ENCODE measurements at places on chromosomes 16 and 17. TPM values are rescaled to one million over a fixed set of nuclear protein-coding genes. Genes with fewer than 3 reads are reported as not detected.

- DNase-seq = no peak
These were observed 14.3 kb downstream of the CYTH1 start for GRCh38 chr17:78767806-78768205.

DNA sequence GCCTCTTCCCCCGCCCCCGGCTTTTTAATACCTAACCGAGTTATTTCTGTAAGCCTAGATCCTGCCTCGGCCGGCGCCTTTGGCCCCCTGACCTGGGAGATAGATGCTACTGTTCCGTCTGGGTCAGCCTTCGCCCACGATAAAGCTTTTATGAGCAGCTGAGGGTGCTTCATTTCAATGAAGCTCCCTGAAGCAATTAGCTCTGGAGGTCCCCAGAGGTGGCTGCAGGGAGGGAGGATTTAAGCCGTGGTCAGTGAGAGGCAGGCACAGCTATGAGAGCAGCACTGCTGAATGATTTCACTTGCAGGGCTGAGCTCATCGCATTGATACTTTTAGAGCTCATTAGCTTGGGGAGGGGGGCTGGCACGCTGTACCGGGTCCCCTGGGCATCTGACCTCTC is 89.4 kb downstream of the RPA1 start:
- DNase-seq = no peak

DNA sequence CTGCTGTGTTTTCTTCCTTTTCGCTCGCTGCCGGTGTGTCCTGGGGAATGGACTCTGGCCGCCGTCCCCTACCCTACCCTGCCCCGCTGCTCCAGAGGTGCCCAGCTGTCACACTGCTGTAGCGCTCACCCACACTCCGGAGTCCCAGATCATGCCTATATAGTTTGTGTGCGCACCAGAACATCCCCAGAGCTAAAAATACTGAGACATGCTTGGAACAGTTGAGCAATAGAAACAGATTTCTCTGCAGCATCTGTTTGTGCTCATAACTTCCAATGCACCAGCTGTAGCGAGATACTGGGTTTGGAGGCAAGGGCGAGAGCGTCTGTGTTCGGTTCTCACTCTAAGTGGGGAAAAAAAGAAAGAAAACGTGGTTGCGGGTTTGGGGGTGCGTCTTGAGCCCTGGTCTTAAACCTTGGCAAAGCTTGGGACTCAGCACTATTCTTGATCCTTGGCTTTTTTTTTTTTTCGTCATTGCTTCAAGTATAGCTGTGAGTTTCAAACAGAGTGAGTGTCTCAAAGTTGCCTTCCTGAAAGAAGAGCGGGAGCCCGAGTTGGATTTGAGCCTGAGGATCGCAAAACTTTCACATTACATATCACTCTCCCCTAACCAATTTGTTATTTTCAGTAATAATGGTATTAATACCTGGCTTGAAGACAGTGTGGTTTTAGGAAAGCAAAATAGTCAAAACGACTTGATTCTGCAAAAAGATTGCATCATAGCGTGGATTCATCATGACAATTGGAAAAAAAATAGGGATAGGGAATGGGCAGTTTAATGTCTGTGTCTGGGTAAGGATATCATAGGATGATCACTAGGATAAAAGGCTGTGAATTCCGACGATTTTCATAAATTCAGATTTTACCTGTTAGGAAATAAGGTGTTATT is 621 bp downstream of the KCNJ2 start:
- no peak for DNase-seq

DNA sequence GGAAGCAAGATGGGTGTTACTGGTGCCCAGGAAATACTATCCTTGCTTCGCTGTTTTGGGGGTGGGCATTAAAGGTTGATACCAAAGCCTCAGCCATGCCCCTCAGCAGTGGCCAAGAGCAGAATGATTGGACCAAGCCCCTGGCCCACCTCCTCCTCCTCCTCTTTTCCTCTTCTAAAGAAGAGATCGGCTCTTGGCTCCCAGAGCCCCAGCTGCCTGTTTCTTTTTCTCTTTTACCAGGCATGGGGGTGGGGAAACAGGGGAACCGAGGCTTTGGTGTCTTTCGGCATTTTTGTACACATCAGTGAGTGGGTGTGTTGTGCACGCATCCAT is 5.8 kb downstream of the THRA start:
- DNase-seq = no peak

DNA sequence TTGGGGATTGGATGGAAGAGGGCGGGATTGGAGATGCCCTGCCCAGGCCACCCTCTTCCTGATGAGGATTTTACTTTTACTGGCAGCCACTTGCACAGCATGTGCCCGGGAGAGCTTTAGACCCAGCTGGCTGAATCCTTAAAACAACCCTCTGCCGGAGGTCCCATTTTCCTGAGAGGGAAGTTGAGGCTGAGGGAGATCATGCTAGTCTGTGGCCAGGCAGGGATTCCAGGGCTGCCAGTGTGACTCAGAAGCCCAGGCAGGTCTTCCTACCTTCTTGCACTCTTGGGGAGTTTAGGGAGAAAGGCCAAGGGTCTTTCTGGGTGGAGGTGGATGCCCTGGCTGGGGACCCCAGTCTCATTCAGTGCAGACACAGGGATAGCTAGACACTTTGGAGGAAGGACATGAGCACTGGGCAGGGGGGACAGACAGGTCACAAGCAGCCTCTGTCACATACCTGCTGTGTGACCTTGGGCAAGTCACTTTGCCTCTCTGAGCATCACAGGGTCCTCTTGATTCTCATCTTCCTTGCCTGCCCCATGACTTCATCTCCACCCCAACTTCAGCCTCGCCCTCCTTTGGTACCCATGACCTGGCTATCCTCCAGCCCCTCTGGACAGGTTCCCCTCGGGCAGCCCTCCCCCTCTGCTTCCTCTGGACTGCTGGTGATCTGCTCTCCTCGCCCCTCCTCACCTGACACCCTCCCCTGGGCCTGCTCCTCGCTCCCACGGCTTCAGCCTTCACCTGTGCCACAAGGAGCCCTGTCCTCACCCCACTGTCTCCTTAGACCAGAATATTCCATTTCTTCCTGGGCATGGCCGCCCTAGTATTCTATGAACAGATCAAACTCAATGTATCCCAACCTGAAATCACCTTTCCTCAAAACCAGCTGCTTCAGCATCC is 11.3 kb upstream of the DCAF7 start:
- no peak for DNase-seq

KRT222 gene
- not detected for polyA plus RNA-seq

DNA sequence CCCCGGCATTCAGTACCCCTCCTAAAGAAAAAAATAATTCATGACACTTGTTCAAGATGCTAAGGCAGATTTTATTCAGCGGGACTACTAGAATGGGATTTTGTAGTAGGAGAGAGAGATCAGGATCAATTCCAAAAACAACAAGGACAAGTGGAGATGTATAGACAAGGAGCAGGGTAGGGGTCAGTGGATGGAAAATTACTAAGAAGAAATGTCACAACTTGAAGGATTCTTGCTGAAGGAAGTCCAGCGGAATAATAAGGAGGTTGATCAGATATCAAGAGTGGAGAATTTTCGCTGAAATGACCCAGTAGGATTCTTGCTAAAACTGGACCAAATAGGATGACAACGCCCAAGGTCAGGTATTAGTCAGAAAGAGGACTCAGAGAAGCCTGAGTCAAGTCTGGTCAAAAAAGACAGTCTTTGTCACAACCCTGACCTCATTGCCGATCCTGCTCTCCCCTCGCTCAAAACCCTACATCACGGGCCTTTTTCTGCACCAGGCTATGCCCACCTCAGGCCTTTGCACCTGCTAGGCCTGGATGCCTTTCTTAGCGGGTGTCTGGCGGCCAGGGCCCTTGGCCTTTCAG is 36.9 kb downstream of the MMD start:
- no peak for DNase-seq

PLA2G10 gene
- not detected for polyA plus RNA-seq

DNA sequence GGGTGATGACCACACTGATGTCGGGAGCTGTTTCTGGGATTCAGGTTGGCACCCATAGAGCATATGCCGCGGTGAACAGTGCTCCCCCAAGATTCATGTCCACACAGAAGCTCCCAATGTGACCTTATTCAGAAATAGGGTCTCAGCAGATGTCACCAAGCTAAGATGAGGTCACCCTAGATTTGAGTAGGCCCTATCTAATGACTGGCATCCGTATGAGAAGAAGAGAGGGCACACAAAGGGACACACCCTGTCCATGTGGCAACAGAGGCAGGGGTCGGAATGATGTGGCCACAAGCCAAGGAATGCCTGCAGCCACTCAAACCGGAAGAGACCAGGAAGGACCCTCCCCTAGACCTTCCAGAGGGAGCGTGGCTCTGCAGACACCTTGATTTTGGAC is 35.5 kb downstream of the TBC1D16 start:
- DNase-seq = no peak

- no peak for DNase-seq
These were observed 3.9 kb downstream of the CNTROB start for GRCh38 chr17:7935859-7936258.

GRCh38 chr16:67169011-67169451 is 1.3 kb upstream of the NOL3 start:
- no peak for DNase-seq

- no peak for DNase-seq
These were observed 1.4 kb upstream of the SLC25A10 start for GRCh38 chr17:81710514-81711308.

DNA sequence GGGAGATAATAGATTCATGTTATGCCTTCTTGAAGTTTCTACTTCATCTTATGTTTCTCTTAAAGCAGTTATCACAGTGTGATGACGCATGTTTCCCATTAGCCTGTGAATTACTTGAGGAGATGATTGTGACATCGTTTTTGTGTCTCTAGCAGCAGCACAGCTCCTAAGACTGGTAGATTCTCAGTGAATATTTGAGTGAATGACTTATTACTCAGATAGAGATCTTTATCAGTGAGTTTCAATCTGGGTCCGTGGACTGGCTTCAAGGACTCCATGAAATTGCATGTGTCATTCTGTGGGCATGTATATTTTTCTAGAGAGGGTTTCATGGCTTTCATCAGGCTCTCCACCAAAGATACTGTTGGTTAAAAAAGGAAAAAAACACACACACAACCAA is 29.9 kb downstream of the YPEL2 start:
- DNase-seq = no peak

TP53TG3C gene
- polyA plus RNA-seq = not detected

DNA sequence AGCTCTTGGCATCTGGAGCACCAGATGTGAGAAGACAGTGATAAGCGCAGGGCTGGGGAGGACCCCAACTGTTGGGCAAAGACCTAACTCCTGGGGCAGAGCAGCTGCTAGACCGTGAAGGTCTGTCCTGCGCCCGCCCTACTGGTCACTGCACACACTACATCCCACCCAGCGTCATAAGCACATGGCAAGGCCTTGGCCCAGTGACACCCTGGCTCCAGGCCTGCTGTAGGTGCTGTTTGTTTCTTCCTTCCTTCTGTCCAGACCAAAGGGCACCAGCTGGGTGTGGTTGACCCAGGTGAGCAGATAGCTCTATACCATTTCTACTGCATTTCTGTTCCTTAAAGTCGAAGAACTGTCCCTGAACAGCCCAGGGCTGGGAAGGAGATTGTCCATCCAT is 6.4 kb downstream of the TRPV3 start:
- no peak for DNase-seq

GRCh38 chr17:3104322-3104721 is at the start of gene OR1D2:
Gene OR1D2, minus strand, starts transcription at chr17:3104422. Its CDS starts 11,426 bp downstream, at chr17:3092996.
- no peak for DNase-seq

DNA sequence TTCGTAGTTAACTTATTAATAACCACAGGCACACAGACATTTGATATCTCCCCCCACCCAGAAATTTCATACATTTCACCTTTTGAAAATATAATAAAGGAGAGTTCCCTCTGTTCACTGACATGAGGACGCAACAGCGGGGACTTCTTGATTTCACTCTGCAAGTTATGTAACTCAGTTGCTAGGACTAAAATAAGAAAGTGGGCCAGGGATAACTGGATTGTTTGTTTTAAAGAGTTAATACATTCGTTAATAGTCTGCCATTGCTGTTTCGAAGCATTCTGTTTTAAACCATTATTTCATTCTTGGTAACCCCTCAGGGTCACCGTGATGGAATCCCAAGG is 1.2 kb downstream of the RHOT1 start:
- no peak for DNase-seq

GRCh38 chr16:27458258-27458657 is 56.3 kb downstream of the IL21R start:
- DNase-seq = no peak

RPL23 gene
- polyA plus RNA-seq = 2,300 TPM

DNA sequence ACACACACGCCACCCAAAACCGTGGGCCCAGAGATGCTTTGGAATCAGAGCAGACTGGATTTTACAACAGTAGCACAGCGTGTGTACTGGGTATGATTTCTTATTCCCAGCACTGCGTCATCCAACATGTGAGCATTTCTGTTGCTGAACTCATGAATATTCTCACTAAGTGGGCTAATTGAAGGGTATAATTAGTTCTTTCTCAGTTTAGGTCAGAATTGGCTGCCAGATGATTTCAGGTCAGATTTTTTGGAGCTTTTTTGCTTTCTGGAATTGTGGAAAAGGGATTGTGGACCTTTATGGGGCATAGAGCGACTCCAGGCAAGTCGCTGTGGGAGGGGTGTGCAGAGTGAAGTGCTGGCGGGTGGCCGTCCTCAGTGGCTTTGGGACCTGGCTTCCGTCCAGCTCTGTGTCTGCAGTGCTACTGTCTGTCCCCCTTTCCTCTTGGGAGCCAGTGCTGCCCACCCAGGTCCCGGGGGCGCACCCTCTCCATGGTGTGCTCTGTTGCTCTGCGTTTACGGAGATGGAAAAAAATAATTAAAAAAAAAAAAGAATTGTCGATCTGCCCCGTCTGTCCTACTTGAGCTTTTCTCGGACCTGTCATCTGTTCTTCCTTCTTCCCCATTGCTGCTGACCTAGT is 25.0 kb downstream of the FOXK2 start:
- DNase-seq = peak; percentile 74

- no peak for DNase-seq
These were observed 231.8 kb downstream of the BCAS3 start for GRCh38 chr17:60909405-60909804.
